ENCODE measurements at places on chromosomes 1 and 21.

DNA sequence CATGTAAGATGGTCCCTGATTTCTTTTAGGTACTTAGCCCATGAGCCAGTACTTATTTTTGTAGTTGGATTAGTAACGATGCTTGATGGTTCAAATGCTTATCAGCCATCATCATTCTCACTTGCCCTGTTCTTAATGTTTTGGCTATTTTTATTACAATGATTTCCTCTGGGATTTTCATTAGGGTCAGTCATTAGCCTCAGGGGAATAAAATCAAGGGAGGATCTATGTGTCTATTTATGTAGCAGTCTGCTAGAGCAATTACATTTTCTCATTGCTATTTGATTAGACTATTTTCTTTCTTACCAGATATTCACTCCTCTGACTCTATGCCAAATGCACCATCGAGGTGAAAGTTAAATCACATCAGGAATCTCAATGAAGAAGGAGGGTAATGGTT lies 10.9 kb upstream of the CCT8 start:
- no peak for DNase-seq

DNA sequence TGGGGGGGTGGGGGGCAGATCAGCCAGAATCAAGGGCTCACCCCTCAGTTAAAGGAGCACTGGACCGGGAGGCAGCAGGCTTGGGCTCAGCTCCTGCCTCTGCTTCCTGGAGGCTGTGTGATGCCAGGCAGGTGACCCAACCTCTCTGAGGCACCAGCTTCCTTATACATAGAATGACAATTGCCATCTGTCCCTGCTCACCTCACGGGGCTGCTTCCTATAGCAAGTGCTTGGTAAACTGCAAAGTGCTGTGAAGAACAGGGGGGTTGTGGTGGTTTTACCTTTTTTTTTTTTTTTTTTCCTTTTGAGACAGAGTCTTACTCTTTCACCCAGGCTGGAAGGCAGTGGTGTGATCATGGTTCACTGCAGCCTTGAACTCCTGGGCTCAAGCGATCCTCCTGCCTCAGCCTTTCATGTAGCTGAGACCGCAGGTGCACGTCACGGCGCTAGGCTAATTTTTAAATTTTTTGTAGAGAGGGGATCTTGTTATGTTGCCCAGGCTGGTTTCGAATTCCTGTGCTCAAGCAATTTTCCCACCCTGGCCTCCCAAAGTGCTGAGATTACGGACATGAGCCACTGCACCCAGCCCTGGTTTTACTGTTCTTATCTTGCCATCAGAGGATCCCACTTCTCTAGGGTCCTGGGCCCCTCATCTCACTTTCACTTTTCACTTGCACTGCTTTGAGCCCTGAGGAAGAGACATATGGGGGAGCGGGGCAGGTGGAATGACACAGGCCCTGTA lies 11.6 kb downstream of the KCNQ4 start:
- DNase-seq: no peak

- DNase-seq: no peak
Measured at GRCh38 chr1:41486053-41486370, 1.5 kb upstream of the EDN2 start.

DNA sequence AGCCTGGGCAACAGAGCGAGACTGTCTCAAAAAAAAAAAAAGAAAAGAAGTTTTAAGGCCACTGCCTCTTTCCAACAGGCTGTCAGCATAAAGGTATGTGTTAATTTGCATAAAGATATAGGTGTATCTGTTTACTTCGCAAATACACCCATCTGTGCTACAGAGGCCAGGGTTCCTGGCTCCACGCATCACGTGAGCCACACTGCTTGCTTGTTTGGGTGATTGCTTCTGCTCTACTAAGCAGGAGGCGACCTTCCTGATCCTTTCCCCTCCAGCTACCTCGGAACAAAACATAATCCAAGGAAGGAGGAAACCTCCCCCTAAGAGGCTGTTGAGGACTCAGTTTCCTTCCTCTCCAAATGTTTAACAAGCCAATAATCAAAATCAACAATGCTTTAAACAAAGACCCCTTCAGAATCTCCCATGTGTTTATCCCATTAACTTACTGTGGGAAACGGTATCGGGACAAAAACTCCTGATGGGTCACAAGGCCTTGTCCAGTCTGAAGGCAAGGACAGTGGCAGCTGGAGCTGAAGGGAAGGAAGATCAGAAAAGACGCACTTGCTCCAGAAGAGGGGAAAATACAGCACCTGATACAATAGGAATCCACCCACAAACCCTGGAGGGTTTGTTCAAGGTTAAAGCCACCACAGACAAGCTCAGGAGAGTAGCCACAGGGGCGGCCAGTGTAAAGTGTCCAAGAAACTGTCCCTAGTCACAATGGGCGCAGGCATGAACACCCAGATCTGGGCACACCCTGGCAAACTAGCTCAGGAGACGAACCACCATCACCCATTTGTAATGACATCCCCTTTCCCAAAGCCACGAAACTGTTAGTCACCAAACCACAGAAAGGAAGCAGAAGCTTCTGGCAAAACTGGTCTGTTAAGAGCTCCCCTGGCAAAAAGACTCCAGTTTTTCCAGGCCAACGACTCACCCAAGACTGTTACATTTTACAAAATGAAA lies 17.2 kb downstream of the CTNNBIP1 start:
- DNase-seq: no peak

GRCh38 chr1:160363010-160363409 lies 3.9 kb upstream of the NHLH1 start:
- no peak for DNase-seq

DNA sequence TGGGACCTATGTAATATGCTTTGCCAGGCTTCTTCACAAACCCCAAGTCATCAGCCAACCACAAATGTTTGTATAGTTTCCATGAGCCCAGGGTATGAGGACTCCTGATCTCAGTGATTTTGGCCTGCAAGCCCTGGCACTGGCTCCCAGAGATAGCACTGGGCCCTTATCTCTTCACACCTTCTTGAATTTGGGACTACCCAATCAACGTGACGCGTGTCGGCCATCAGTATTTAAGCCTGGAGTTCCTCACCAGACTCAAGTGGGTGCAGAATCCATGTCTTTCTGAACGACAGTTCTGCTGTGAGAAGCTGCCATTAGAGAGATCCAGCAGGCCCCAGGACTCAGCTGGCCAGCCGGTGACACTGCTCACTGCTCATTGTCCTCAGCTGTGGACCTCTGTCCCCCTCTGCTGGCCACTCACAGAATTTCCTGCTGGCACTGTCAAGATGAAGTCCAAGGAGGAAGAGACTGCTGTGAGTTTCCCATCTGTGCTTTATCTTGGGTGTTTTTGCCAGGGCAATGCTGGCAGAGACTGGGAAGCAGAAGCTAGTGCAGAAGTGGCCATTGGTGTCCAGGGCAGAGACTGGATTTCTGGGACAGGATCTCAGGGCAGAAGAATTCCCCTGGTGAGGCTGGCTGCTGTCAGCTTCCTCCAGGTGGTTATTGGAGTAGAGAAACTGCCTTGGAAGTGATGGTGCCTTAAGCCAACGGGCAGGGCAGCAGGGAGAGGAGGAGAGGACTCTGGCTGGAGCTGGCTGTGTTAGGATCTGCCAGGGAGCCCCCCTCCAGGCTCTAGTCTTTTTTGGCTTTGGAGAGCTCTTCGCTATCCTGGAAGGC lies 28.4 kb downstream of the TMCC2 start:
- DNase-seq: peak; percentile 73

DNA sequence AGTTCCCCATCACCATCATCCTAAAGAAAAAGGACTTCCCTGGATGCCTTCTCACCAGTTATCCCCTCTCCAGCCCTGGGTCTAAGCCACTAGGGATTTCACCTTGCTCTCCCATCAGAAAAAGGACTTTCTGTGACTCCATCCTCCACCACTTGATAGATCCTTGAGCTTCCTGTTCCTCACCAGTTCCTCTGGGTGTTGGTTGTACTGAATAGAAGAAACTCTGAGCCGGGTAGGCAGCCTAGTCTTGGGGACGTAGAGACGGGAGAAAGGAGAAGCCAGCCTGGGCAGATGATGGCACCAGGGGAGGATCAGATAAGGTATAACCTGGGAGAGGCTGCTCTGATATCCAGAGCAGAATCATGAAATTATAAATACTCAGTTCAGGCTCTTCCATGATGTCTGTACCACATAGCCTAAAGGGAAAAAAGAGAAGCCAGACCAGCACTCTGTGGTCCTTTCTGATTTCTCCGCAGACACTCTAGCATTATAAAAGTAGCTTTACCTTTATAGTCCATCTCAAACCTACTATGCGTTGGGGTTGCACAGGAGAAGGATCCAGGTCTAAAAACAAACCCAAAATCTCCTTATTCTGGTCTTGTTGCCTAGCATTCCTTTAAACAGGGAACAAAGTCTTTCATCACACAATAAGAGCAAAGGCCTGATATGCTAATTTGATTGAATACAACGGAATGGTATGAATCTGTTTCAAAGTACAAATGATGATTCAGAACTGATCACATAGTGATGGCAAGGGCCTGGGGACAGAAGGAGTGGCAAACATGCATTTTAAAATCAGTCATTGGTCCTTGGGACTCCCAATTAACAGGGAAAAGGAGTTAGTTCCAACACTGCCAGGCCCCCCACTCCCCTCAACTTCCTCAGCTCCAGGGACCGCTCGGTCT lies 1.2 kb upstream of the CD34 start:
- no peak for DNase-seq

DNA sequence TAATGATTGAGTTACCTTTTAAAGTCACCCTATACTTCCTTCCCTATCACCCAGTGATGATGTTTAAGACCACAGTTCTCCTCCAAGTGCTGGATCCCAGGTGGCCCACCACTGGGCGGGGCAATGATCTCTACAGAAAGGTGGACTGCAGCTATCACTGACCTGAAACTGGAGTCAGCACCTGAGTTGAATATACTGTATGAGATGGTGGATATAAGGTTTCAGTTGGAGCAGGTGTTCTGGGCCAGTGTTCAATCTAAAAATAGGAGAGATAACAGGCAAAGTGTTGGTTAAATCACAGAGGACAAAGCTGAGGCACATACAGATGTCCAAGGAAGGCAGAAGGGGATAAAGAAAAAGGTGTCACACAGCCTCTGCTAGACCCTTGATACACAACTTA lies 96.6 kb downstream of the SIPA1L2 start:
- DNase-seq: no peak

DNA sequence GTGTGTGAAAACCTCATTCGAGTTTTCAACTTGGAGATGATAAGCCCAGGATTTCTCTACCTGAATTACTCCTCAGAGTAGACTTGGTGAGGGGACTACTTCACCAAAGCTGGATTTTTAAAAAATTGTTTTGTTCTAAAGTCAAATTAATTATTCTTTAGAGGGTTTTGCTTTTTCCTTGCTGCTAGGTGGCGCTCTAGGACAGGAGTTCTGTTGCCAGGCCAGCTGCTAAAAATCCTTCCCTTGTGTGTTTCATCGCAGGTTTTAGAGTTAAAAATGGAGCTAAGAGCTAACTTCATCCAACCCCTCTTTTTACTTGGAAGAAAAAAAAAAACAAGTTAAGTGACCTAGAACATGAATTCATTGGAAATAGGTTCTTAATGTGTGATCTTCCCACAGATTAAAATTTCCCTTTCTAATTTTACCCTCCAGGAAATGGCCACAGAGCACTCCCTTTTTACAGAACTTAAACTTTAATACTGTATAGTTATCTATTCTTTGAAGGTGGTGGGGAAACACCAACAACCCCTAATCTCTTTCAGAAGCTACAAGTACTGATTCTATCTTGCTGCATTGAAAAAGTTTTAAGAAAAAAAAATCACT lies 36.7 kb upstream of the FAM163A start:
- peak; percentile 57 for DNase-seq

DNA sequence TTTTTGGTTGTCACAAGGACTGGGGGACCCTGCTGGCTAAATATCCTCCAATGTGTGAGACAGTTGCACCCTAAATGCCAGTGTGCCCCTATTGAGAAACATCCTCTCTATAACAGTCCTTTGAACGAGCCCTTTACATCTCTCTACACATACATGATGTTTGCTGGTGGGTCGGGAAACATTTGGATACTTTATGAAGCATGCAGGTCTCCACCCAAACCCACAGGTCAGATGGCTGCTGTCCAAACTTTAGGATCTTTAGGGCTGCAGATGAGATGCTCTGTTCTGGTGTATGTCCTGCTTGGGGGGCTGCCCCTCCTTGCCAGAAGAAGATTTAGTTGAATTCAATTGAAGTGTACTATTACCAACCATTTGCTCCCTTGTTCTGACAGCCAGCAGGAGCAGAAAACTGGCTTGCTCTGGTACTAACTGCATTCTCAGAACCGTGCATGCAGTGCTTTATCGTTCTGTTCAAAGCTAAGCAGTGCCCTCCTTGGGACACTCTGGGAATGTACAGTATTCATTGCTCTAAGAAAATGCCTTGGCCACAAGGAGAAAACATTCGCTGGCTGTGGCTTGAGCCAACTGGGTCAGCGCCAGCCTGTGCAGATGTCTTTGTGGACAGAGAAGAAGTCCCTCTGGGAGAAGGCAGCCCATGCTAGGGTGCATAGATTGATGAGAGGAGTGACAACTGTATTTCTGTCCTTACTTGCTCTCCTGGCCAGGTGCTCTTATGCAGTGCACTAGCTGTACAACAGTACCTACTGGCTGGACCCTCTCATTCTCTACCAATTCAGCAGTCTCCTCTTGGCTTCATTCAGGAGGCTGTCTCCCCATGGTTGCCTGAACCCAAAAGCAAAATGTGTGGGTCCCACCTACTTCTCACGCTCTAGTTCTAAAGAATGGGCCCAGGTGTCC lies 61.4 kb upstream of the DIRAS3 start:
- no peak for DNase-seq

GRCh38 chr1:170586321-170587252 lies 54.6 kb downstream of the GORAB start:
- DNase-seq: no peak

DNA sequence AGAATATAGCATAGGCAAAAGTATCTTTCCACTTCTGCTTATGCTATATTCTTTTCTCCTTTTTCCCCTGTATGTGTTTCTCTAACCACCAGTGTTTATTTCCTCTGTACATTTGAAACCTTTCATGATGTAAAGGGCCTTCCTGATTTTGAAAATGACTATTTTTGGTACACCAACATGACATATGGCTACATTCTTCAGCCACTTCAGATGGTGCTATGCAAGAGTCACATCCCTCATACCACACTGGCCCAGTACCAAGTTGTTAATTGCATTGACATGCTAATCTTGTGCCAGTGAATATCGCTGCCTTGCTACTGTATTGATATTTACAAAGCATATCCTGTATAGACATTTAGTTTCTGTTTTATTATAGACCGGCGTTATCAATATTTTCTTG lies 408.7 kb downstream of the NCAM2 start:
- DNase-seq: no peak

DNA sequence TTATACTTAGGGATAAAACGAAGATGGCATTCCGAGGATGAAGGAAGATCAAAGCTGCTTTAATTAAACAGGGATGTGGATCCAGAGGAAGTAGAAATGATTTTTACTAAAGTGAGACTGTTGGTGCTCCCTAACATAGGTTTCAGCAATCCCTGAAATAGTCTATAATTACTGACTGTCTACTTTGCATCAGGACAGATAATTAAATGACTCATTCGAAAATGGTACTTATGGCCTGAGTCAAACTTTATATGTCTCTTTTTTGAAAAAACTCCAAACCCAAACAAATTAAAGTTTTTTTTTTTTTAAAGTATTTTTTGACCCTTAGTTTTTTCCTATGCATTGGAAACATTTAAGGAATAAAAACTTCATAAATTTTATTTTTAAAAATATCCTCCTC lies 90.3 kb downstream of the LYST start:
- no peak for DNase-seq

GRCh38 chr1:16903054-16903453 lies 7.3 kb downstream of the RNU1-2 start:
- no peak for DNase-seq

Measured in T follicular helper cell (primary cell).